ENCODE measurements at places on chromosomes 11 and 22. TPM values are rescaled to one million over a fixed set of nuclear protein-coding genes. Genes with fewer than 3 reads are reported as not detected.

- no peak for DNase-seq
- H3K27ac ChIP-seq = no peak overlapping the region
- no peaks in the 10 kb centered on the region for H3K36me3 ChIP-seq
- no peaks in the 10 kb centered on the region for H3K4me1 ChIP-seq
Measured at GRCh38 chr22:22600531-22601261, 41.6 kb upstream of the PRAME start.

DNA sequence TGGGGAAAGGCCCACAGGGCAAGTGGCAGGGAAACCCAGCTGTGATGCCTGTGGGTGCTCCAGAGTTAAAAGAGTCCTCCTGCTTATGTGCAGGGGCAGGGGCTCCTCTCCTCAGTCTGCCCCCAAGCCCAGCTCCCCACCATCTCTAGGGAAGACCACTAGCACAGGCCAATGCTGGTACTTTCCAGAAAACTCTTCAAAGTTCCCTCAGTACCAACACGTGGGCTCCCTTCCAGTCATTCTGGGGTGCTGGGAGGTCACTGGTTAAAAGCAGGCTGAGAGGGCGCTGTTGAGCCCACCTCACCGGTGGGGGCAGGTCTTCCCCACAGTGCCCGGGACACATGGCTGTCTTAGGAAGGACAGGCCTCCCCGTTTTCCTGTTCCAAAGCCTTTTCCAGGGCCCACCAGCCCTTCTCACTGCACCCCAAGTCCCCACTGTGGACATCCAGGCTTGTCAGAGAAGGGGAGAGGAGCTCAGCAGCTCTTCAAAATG lies 154.6 kb downstream of the TRIM29 start:
- peaks cover 17% of the 10 kb centered on the region for H3K4me1 ChIP-seq
- no peaks in the 10 kb centered on the region for H3K36me3 ChIP-seq
- no peak overlapping the region for H3K27ac ChIP-seq

GRCh38 chr11:12448131-12448939 lies 71.0 kb downstream of the PARVA start:
- no peaks in the 10 kb centered on the region for H3K27me3 ChIP-seq
- H3K4me3 ChIP-seq = no peak overlapping the region
- no peak overlapping the region for H3K27ac ChIP-seq
- H3K4me1 ChIP-seq = peaks cover 29% of the 10 kb centered on the region

The GPHA2 gene
- total RNA-seq = not detected
